MCF 10A (cell line): ENCODE measurements at places on chromosomes 6 and 20.

- no peak for DNase-seq
Measured at GRCh38 chr20:59214073-59214472, 50.5 kb downstream of the ZNF831 start.

GRCh38 chr6:107585815-107586435, 96.0 kb downstream of the SOBP start:
- no peak for DNase-seq

- DNase-seq, result no peak
Measured at GRCh38 chr20:56350842-56351241, 7.9 kb upstream of the FAM210B start.

DNA sequence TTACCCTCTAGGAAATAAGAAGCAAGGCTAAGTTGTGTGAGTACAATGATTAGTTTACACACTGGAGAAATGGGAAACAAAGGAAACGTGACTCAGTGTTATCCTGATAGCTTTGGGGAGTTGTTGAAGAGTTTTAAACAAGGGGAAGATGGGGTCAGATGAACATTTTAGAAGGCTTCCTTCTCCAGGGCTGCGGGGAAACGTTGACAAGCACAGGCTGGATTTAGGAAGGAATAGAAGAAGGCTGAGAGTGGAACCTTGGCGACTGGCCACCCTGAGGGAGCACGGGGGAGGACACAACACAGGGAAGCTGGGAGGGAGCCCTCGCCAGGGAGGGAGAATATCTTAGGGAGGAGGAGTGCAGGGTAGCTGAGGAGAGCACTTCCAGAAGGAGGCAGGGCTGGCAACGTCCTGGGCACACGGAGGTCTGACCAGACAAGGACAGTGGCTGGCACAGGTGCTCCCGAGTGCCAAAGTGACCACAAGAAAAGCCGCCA, 134.7 kb downstream of the AIG1 start:
- no peak for DNase-seq

DNA sequence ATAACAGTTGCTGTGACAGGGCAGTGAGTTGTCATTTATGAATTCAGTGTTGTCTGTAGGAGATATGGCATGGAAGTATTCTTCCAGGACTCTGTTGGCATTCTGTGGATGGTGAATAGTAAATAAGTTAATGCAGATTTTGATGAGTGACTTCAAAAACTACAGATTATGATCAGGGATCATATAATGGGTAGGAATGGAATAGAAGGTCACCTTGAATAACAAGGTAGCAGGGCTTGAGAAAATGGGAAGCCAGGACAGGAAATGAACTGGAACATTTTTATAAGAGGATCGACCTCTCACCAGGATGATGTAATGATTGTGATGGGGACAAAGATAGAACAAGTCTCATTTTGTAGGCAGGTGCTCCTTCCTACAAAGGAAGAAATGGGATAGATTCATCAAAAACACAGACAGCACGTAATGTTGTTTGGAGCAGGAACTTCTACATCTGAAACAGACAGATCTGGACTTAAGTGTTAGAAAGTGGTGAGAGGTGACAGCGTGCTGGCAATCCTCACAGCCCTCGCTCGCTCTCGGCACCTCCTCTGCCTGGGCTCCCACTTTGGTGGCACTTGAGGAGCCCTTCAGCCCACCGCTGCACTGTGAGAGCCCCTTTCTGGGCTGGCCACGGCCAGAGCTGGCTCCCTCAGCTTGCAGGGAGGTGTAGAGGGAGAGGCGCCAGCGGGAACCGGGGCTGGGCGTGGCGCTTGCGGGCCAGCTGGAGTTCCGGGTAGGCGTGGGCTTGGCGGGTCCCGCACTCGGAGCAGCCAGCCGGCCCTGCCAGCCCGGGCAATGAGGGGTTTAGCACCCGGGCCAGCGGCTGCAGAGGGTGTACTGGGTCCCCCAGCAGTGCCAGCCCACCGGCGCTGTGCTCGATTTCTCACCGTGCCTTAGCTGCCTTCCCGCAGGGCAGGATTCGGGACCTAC, 30.8 kb upstream of the SSR1 start:
- DNase-seq, result no peak

- DNase-seq, result no peak
Measured at GRCh38 chr6:142702501-142703460, 242.2 kb downstream of the HIVEP2 start.

GRCh38 chr6:48736501-48737206, 625.7 kb upstream of the PTCHD4 start:
- DNase-seq, result no peak
